ENCODE measurements at places on chromosomes 3 and 15. TPM values are rescaled to one million over a fixed set of nuclear protein-coding genes. Genes with fewer than 3 reads are reported as not detected.

CADM2 gene
- 0.36 TPM for total RNA-seq

PPP1R2 gene
- total RNA-seq: 56.6 TPM

TLR9 gene
- total RNA-seq: not detected

SI gene
- not detected for total RNA-seq

CDC25A gene
- total RNA-seq: 8.4 TPM

MST1 gene
- total RNA-seq: 6.9 TPM

TRPM1 gene
- 171 TPM for total RNA-seq

SLC26A6 gene
- 65.6 TPM for total RNA-seq

SERINC4 gene
- total RNA-seq: under 0.01 TPM

PPP2R3A gene
- total RNA-seq: 17.0 TPM

PAQR5 gene
- 1.2 TPM for total RNA-seq

CTXN2 gene
- not detected for total RNA-seq

MST1R gene
- total RNA-seq: 1.4 TPM

EXD1 gene
- under 0.01 TPM for total RNA-seq

TMEM212 gene
- not detected for total RNA-seq

FMN1 gene
- 401 TPM for total RNA-seq

POPDC2 gene
- total RNA-seq: 1.4 TPM

GOLGA8T gene
- not detected for total RNA-seq

ARNT2 gene
- total RNA-seq: 26.2 TPM

IMPG2 gene
- total RNA-seq: 0.34 TPM

CASR gene
- total RNA-seq: not detected

STARD5 gene
- 3.2 TPM for total RNA-seq

CHRD gene
- 0.34 TPM for total RNA-seq

DISP2 gene
- 0.33 TPM for total RNA-seq

DAZL gene
- not detected for total RNA-seq

BOC gene
- 19.3 TPM for total RNA-seq

SLC28A2 gene
- not detected for total RNA-seq

SEMA3F gene
- 0.62 TPM for total RNA-seq

GOLGA6C gene
- not detected for total RNA-seq

GOLGA8S gene
- not detected for total RNA-seq

SAMMSON gene
- 4.0 TPM for total RNA-seq

RIOX2 gene
- 35.3 TPM for total RNA-seq

FAM81A gene
- total RNA-seq: 1.2 TPM

Data from melanocyte of skin (primary cell).